ENCODE measurements at places on chromosomes 1 and 21.

DNA sequence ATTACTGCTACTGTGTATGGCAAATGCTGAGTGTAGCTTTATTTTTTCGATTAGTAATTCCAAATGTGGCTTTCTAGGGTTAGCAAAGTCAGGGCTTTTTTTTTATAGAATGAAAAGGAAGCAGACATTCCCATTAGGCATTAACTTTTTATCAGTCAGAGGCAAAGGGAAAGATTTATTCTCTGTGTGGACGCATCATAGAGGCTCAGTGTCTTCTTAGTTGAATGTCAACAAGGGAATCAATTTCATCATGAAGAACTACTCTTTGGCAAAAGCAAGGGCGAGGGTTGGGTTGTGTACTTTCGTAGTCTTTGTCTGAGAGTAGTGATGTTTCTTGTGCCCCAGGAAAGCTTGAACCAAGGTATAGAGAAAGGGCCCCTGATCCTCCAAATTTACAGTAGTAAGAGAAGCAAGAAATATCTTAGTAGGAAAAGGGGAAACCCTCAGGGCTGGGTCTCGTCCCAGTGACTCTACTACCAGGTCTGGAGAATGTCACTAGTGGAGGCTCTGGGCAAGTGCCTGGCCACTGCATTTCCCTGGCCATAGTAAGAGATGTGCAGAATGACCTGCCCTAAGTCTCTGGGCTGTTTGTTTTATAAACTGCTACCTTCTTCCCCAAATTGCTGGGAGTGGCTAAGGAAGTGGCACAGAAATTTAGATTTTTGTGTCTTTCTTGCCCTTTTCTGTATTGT, 30.0 kb upstream of the MACF1 start:
- no peak for DNase-seq

- DNase-seq, result no peak
Measured at GRCh38 chr1:67044631-67045270, 9.2 kb downstream of the SLC35D1 start.

GRCh38 chr1:168842916-168843315, 113.9 kb upstream of the DPT start:
- no peak for DNase-seq

DNA sequence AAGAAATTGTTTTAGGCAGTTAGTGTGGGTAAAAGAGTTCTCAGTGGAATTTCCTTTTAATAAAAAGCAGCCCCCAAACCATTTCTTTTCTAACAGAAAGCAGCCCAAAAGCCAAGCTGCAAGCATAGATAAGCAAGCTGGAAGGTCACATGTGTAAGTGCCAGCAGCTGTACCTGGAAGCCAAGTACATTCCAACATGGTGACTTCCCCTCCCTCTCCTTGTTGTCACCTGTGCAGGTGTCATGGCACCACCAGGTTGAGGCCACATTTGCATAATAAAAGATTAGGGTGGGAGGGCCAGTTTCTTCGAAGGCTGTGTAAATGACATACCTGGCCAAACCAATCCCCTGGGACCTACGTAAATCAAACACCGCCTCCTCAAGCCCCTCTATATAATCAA, 240.3 kb upstream of the RAB4A start:
- no peak for DNase-seq

DNA sequence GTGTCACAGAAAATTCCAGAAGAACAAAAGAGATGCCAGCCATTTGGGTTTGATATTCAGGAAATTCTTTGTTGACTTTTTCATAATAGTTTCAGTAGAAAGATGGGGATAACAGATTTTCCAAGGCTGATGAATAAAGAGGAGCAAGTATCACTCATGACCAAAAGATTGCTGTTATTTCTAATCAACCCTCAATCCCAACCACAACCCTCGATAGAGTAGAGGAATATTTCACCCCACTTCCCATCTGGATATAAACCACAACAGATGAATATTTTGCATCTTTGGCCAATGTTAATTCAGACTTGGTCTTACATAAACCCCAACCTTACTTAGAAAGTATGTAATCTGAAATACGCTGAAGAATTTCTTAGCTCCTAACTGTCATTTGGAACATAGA, 232.4 kb downstream of the SEC16B start:
- no peak for DNase-seq

DNA sequence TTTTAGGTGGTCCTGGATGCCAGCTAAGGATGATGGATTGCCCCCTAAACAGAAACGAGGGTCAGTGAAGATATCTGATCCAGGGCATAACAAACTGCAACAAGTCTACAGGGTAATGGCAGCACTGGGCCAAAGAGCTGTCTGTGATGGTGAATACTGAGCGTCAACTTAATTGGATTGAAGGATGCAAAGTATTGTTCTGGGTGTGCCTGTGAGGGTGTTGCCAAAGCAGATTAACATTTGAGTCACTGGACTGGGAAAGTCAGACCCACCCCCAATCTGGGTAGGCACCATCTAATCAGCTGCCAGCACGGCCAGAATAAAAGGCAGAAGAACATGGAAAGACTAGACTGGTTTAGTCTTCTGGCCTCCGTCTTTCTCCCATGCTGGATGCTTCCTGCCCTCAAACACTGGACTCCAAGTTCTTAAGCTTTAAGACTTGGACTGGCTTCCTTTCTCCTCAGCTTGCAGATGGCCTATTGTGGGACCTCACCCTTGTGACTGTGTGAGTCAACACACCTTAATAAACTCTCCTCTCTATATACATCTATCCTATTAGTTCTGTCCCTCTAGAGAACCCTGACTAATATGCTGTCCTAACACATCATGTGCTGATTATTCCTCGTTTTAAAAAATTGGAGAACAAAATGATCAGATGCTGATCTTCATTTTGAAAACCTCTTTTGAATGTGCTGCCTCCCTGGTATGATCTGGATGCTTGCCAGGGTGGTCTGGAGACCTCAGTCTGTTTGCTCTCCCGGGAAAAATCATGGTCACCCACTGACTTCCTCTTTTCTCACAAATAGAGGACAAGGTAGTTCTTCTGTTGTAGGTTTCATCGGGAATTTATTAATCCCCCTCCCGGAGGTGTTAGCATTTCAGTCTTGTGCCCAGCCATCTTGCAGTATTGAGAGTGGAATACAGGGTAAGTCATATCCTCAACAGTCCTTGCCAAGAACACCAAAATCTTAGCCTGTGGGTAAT, 234.7 kb downstream of the SETD4 start:
- no peak for DNase-seq

DNA sequence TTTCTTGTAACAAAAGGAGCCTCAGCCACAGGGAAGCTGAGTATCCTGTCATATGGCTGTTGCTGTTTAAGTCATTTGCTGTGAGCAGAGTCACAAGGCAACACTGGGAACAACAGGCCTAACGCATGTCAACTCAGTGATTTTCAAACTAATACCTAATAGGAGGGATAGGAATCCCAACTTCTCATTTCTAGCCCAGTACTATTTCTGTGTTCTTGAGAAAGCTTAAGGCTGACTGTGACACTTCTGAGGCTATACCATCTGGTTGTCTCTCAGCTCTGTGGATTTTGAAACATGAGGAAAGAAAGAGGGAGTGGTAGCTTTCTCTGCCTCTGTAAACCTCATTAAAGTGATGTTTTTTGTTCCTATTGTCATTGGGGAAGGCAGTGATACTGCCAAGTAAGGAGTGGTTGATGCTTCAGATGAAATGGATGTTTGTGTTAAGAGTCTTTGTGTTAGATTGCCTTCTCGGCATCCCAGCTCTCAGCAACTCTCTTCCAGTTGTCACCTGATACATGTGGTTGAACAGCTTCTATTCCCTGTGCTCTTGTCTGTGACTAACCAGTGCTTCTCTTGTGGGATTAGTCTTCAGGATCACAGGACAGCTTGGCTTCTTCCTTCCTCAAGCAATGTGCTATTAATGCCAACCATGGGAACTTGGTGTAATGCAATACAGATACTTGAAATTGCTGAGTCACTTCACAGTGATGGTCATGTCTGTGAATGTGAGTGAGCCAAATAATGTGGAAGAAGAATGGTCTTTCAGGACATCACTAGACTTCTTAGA, 166.8 kb upstream of the IVNS1ABP start:
- DNase-seq, result no peak

- peak; percentile 32 for DNase-seq
Measured at GRCh38 chr21:38355992-38356781, 99.4 kb downstream of the KCNJ15 start.

DNA sequence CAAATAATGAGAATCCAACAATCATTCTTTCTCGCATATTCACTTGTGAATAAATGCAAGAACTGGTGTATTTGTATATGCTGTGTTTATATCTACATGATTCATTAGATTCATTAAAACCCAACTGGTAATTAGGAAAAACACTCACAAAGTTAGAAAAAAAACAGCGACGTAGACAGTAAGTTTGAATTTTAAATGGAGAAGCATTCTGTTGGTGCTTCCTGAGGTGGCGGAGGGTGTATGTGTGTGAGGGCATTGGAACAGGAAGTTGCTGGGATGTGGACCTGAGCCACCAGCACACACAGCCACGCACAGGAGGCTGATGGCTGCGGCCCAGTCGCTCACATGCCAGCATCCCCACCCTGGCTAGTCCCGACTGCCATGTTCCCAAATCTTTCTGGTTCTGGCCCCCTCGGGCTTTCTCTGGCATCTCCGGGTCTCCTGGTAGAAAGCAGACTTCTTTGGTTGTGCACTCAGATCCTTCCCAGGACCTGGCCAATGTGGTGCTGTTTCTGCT, 121.6 kb upstream of the IRF2BP2 start:
- no peak for DNase-seq

GRCh38 chr1:184494929-184495328, 108.1 kb downstream of the C1orf21 start:
- DNase-seq, result no peak

DNA sequence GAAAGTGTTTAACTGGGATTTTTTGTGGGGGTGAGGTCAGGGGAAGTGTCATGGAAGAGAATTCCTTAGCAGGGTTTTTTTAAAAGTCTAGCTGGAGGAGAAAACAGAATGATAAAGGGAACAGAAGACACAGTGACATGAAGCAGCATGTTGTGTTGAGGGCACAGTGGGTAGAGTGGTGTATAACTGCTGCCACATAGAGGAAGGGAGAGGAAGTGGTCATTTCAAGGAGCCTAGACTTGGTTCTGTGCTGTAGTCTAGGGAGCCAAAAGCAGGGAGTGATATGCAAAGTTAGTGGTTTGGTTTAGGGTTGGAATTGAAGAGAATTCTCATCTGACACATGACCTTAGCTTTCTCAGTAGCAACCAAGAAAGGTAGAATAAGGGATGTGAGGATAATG, 10.2 kb downstream of the EEIG2 start:
- no peak for DNase-seq

DNA sequence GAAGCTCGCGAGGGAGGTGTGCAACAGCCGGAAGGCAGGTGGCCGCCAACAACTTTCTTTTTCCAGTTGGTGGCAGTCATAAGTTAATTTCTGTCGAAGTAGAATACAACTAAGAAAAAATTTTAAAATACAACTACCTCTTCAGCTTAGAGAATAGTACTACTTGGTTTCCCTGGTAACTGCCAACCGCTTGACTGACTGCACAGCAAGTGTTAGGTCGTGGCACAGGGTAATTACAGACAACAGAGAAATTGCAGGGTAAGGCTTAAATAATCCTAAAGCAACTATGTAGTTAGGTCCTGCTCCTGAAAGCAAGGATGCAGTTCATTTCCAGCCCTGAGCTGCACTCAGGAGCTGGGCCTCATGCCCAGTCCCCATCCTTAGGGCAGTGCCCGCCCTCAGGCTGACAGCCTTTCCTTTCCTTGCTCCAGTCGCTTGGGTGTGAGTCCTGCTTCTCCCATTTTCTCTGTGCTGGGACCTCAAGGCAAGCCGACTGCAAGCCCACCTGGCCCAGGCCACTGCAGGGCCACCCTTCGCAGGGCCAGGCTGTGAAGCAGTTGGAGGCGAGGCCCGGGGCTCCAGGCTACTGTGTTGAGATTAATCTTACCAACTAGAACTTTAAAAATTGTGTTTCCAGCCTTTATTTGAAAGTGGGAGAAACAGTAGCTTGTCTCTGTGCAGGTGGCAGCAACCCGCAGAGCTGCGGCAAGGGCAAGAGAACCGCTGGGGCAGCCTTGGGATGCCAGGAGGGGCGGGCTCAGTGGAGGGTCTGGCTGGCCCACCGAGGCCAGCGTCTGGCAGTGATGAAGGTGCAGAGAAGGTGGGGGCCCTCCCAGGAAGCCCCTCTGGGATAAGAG, 148.3 kb downstream of the PCBP3 start:
- DNase-seq, result no peak

- DNase-seq, result peak; percentile 80
Measured at GRCh38 chr1:30707412-30708360, 15.7 kb downstream of the MATN1 start.

DNA sequence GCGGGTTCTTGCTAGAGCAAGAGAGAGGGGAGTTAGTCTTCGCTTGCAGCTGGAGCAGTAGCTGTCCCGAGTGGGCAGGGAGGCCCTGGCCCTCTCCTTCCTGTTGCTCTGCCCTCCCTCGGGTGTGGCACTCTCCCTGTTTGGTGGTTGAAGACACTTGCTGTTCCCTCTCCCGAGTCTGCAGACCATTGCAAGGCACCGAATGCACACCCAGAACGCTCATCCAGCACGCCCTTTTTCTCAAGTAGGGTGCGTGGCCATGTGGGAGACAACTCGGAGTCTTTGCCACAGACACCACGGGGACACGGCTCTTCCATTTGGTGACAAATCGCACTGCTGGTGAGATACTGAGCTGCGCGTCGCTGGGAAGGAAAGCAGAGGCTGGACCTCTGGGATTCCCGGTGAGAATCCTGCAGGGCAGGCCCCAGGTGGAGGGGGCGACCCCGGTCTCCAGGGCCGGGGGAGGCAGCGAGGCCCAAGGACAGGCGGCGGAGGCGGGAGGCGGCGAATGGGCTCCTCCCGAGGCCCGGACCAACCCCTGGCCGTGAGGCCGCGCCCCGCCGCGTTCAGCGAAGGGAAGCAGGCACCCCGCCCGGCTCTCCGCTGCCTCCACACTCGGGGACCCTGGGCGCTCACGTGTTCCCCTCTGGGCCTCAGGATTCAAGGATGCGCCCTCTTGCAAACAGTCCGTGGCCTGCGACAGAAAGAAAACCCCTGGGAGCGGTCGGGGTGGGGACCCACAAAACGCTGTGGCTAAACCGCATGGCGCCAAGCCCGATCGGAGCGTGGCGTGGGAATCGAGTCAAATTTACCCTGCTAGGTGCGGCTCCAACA, 10.4 kb upstream of the TMEM200B start:
- no peak for DNase-seq

DNA sequence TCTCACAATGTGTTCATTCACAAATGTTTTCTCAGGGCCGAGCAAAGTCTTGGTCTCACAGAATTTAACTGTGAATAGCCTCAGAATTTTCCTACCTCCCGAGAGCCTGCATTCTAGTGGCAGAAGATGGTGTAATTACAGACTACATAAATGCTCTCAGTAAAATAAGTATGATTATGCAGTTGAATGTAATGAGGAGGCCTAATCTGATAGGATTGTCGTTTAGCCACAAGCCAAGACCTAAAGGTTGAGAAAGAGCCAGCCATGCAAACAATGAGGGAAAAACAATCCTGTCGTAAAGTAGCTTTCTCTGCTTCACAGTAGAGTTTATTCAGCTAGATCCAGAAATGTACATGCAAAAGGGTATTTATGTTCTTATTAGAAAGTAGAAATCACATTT, 607.8 kb upstream of the B3GALT2 start:
- no peak for DNase-seq

Measured in anterior cingulate cortex (tissue), 58 donors.